ENCODE measurements at places on chromosomes 1 and 21. TPM values are rescaled to one million over a fixed set of nuclear protein-coding genes. Genes with fewer than 3 reads are reported as not detected.

- DNase-seq: no peak
- no peaks in the 10 kb centered on the region for H3K27me3 ChIP-seq
- H3K4me3 ChIP-seq: no peak overlapping the region
- H3K4me1 ChIP-seq: peaks cover 14% of the 10 kb centered on the region
- no peak overlapping the region for H3K27ac ChIP-seq
Observed at GRCh38 chr1:205936311-205936710, 6.9 kb downstream of the SLC26A9 start.

GRCh38 chr1:55869065-55869464, 653.9 kb upstream of the USP24 start:
- no peak overlapping the region for H3K4me3 ChIP-seq
- no peak overlapping the region for H3K27ac ChIP-seq
- H3K4me1 ChIP-seq: peaks cover 7% of the 10 kb centered on the region
- H3K36me3 ChIP-seq: no peaks in the 10 kb centered on the region
- no peaks in the 10 kb centered on the region for H3K27me3 ChIP-seq
- DNase-seq: peak; percentile 36

DNA sequence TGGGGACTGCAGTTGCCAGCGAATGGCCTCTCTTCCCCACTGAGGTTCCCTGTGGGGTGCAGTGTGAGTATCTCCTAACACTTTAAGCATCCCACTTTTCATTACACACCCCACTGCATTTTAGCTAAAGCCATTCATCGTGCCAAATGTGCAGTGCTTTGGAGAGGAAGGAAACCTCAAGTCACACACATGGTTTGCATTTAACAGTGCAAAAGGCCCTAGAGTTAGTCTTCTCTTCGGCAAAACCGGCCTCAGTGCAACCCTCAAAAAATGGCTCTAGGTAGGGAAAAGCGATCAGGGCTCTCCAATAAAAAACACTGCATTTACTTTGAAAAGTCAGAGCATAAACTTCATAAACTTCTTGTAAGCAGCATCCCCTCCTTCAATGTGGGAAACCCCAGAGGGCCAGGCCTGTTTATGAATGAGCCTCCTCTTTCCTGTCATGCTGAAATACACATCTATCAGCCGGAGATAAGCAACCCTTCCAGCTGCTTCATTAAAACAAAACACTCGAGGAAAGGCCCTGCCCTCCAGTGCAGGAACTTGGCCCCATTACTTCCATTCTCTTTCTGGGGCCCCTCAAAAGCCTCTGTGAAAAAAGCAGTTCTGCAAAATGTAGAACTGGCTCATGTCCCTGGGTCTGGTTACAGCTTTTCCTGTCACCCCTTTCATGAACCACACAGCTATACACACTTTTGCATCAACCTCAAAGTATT, 184.0 kb downstream of the CDC7 start:
- no peak overlapping the region for H3K27ac ChIP-seq
- no peak for DNase-seq
- H3K4me3 ChIP-seq: no peak overlapping the region
- H3K4me1 ChIP-seq: peaks cover 9% of the 10 kb centered on the region

DNA sequence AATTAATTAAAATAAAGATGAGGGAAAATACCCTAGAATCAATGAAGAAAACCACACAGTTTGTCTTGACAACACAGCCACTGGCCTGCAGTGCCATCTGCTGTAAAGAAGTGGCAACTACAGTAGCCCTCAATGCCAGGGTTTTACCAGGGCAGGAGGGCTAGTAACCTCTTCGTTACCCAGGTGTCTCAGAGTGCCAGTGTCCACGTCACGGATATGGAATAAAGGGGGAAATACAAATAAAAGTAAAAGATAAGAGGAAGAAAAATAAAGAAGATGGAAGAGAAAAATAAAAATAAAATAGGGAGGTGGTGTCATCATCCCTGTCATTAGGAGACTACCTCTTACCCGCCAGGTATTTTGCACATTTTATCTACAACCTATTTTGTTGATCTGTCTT, 14.2 kb upstream of the SLC44A3 start:
- H3K27me3 ChIP-seq: no peaks in the 10 kb centered on the region
- no peak for DNase-seq
- peaks cover 6% of the 10 kb centered on the region for H3K4me1 ChIP-seq
- H3K4me3 ChIP-seq: no peak overlapping the region

DNA sequence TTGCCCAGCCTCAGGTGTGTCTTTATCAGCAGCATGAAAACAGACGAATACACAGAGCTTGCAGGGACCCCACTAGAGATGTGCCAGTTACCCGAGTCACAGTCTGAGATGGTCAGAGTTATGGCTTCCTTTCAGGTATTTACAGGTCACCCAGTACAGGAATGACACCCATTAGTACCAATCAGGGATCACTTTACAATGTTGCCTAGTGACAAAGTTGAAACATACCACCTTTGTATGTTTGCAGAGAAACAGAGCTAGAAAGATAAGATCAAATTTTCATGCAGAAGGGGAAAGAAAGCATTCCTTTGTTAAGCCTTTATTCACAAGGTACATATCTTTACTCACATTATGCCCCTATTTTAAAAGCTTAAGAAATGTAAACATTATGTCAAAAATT, 137.6 kb downstream of the RGS7 start:
- no peaks in the 10 kb centered on the region for H3K4me1 ChIP-seq
- no peak for DNase-seq
- no peak overlapping the region for H3K27ac ChIP-seq
- H3K36me3 ChIP-seq: no peaks in the 10 kb centered on the region
- no peak overlapping the region for H3K4me3 ChIP-seq

- H3K4me1 ChIP-seq: no peaks in the 10 kb centered on the region
- H3K36me3 ChIP-seq: no peaks in the 10 kb centered on the region
- H3K4me3 ChIP-seq: no peak overlapping the region
- H3K27me3 ChIP-seq: no peaks in the 10 kb centered on the region
Observed at GRCh38 chr1:92619466-92620189, 132.9 kb upstream of the GFI1 start.

DNA sequence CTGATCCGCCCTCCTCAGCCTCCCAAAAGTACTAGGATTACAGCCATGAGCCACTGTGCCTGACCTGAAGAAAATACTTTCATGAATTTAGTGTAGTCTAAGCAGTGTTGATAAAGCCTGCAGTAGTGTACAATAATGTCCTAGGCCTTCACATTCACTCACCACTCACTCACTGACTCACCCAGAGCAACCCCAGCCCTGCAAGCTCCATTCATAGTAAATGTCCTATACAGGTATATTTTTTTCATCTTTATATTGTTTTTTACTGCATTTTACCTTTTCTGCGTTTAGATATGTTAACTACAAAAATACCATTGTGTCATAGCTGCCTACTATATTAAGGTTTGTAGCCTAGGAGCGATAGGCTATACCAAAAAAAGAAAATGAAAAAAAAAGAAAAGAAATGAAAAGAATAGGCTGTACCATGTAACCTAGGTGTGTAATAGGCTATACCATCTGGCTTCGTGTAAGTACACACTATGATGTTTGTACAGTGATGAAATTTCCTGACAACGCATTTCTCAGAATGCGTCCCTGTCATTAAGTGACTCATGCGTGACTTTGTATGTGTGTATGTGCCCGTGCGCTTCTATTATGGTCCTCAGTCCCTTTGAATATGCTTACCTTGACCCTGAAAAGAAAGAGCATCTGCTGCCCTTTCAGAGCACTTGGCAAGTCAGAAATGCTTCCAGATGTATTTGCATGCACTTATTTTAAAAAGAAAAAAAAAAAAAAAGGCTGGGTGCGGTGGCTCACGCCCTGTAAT, 9.2 kb upstream of the SLAMF8 start:
- H3K36me3 ChIP-seq: no peaks in the 10 kb centered on the region
- DNase-seq: no peak
- no peak overlapping the region for H3K27ac ChIP-seq

GRCh38 chr1:206606867-206607266, 5.4 kb downstream of the EIF2D start:
- DNase-seq: no peak
- no peak overlapping the region for H3K4me3 ChIP-seq
- H3K4me1 ChIP-seq: peaks cover 4% of the 10 kb centered on the region
- H3K36me3 ChIP-seq: peaks cover 37% of the 10 kb centered on the region
- no peak overlapping the region for H3K27ac ChIP-seq

DNA sequence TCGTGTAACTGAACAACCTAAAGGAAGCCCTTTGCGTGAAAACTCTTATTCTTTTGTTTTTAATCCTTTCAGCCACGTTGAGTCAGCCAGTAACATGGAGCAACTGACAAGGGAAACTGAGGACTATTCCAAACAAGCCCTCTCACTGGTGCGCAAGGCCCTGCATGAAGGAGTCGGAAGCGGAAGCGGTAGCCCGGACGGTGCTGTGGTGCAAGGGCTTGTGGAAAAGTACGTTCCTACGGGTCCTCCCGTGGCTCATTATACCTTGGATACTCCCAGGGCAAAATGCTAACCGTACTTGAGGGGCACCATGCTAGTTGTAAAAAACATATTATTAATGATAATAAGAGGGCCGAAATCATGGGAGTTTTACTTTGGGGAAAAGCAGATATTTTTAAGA, 49.4 kb downstream of the LAMC2 start:
- H3K27ac ChIP-seq: peak overlapping the region; percentile 73
- H3K27me3 ChIP-seq: no peaks in the 10 kb centered on the region
- no peaks in the 10 kb centered on the region for H3K36me3 ChIP-seq
- no peak for DNase-seq
- peak overlapping the region; percentile 74 for H3K4me3 ChIP-seq

LAMC1 gene
- total RNA-seq: 362 TPM

NEK7 gene
- 155 TPM for total RNA-seq

CELA3A gene
- 2.0 TPM for total RNA-seq

ZNF691 gene
- total RNA-seq: 4.4 TPM

KRTAP7-1 gene
- not detected for total RNA-seq

RPTN gene
- not detected for total RNA-seq

CELA2B gene
- total RNA-seq: not detected

All from thoracic aorta (tissue), 2 donors.